ENCODE measurements at places on chromosomes 6 and 20.

GRCh38 chr6:159312206-159312605, 143.0 kb downstream of the FNDC1 start:
- DNase-seq: no peak

- DNase-seq: no peak
Measured at GRCh38 chr6:20238688-20239587, 26.7 kb upstream of the MBOAT1 start.

- DNase-seq: no peak
Measured at GRCh38 chr6:104688283-104688969, 171.3 kb downstream of the HACE1 start.

DNA sequence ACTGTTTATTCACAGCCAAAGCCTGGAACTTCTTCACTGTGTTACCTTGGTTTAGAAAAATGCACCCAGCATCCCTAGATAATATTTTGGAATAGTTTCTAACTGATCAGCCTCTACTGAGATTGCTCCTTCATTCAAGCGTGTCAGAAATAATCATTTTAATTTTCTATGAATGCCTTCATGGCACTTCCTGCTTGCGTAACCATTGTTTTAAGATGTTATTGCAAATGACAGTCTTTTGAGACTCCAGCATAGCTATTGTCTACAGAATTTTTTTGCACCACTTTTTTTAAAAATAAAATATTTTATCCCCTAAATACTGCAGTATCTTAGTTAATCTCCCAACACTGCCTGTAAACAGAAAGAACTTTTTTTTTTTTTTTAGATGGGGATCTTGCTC, 213.1 kb downstream of the PHACTR1 start:
- no peak for DNase-seq

DNA sequence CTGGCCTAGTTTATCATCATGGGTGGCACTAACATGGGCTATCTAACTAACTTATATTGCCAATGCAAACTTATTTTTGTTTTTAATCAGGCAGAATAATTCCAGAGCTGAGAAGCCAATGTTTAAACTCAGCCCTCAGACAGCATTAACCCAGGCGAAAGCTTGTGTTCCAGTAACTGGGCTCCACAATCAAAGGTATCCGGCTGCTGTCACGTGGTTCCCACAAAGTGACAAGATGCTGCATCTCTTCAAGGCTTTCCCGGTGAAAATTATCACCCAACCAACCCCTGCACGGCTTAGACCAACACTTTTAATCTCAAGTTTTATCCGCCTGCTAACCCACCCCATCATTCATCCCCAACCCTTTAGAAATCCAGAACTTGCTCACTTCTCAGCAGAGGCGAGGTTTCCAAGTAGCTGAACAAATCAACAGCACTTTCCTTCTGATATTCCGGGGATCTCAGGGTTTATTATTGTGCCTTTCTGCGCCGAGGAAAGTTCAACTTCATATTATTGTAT, 885 bp downstream of the MTCL3 start:
- DNase-seq: no peak

DNA sequence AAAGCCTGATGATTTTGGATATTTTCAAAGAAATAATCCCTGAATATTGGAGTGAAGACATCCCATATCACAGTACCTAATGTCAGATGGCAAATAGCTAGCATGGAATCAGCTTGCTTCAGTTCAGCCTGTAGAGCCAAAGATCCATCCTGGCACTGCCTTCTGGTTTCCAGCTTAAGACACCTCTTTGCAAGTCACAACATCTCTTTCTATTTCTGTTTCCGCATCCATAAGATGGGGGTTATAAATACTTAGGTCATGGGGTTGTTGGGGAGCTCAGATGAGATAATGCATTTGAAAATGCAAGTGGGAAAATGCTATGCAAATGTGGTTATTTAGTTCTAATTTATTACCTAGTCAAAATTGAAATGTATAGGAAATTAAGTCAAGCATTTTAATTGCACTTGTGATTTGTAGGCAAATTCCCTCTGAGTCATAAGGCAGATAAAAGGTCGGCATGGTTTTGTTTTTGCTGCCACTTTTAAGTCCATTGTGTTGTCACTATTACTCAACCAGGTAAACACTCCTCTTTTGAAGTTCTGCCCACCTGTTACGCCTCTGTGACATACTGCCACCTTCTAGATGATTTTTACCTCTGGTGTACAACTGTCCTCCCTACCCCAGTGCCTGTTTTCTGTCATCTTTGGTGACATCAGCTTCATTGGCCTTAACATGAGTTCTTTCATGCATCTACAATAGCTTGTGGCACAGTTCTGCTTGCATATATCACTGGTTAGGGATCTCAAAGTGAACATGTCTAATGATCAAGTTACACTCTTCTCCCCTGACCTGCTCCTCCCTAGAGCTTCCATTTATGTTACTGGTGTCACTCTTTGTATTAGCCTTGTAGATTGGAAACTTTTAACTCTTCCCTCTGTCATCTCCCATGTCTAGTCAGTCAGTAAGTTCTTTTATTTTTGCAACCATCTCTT, 96.6 kb downstream of the CDKAL1 start:
- DNase-seq: no peak

DNA sequence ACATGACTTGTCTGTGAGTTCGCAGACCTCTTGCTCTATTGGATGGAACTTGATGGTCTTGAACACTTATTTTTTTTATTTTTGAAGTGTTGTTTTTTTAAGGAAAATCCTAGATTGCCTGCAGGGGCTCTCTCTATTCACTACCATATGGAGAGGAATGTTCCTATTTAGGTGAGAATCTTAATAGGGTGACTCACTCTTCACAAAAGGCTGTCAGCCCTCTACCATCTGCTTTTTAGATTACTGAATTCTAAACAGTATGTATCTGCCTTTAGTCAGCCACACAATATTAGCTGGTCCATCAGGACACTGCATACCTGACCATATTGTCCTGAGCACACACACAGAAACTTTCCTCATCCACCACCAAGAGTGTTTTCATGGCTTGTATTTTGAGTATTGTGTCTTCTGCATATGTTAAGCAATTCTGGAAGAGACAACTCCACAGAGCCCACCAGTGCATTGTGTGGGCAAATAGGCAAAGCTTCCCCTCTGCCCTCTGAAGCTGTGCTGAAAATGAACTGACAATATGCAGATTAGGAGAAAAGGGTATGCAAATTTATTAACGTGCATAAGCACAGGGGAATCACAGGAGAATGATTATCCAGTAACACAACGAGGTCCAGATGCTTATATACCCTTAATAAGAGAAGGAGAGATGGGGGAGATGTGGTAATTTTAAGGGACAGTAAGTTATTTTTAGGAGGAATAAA, 6.6 kb upstream of the BTBD9 start:
- no peak for DNase-seq

DNA sequence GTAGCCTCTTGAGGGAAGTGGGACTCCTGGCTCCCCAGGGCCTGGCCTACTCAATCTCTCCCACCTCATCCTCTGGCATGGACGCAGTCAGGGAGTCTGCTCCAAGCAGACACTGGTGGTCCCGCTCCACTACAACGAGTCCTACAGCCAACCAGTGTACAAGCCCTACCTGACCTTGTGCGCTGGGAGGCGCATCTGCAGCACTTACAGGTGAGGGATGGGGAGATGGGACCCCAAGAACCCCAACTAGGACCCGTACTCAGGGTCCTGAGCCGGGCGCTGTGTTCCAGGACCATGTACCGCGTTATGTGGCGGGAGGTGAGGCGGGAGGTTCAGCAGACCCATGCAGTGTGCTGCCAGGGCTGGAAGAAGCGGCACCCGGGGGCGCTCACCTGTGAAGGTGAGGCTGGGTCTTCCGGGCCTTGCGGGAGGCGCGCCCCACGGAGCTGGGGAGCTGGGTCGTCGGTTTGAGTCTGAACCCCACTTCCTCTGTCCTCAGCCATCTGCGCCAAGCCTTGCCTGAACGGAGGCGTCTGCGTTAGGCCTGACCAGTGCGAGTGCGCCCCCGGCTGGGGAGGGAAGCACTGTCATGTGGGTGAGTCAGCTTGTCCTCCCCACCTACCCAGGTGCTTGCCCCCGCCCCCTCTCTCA, 2.1 kb downstream of the EGFL8 start:
- no peak for DNase-seq

DNA sequence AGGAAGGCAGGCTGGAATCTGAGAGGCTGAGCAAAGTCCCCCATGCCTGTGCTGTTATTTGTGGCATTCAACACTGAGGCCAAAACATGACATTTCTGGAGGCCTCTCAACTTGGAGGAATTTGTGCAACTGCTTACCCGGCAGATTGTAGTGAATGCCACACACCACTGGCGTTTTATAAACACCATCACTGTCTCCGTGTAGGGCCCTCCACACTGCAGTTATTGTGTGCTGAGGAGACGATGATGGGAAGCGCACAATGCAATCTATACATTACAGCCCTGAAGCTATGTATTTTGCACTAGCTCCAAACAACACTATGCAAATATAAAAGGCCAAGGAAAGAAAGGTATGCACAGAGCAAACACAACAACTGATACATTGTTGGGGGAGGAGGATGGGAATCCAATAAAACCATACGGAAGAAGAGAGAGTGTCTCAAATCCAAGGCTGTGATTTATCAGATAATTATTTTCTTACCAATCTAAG, 106.5 kb downstream of the SMLR1 start:
- DNase-seq: no peak

- no peak for DNase-seq
Measured at GRCh38 chr6:10964684-10965083, 77.8 kb downstream of the SYCP2L start.

DNA sequence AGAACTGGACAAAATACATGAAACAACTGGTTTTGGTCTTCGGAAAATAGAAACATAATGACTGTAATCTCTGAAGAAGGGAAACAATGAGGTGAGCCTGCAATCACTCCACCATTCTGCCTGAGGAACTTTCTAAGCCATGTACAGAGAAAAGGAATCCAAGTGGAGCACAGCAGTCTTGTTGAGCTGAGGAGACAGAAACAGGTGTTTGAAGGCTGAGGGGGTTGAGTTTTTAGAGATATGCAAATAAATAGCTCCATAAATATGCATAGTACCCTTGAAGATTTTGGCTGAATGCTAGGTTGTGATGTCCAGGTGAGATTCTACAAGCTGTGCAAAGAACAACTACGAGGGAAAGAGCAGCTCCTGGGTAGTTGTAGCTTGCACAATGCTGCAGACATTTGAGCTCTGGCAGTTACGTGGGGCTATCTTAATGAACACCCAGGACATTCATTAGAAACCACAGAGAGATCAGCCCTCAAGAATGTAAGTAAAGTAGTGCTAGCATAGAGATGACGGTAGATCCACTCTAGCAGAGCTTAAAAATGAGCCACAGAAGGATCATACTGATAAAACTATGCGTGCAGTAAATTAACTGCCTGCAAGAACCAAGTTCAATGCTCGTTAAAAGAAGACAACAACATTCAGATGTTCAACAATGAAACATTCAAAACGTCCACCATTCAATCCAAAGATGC, 24.3 kb downstream of the TUBB2B start:
- DNase-seq: no peak

- no peak for DNase-seq
Measured at GRCh38 chr6:81787313-81788068, 35.0 kb upstream of the TENT5A start.

- DNase-seq: peak; percentile 71
Measured at GRCh38 chr20:18665135-18665534, 77.3 kb downstream of the DTD1 start.

DNA sequence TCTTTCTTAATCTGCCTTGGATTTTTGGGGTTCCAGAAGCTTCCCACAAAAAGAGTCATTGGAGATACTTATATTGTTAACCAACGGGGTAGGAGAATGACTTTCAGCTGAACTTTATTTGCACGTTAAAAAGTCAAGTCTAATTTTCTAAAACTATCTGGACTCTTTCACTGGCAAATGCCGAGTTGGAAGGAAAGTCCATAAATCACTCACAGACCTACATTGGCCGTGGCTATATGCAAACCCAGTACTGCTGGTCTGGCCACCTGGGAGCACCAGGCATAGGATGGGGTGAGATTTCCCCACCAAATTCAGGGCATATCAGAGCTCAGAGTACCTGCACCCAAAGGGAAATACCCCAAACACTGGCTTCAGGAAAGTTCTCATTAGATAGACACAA, 71.3 kb upstream of the SALL4 start:
- DNase-seq: no peak

GRCh38 chr20:19760371-19760721, 2.3 kb downstream of the RIN2 start:
- no peak for DNase-seq

GRCh38 chr6:11976489-11976888, 35.6 kb upstream of the HIVEP1 start:
- DNase-seq: no peak

DNA sequence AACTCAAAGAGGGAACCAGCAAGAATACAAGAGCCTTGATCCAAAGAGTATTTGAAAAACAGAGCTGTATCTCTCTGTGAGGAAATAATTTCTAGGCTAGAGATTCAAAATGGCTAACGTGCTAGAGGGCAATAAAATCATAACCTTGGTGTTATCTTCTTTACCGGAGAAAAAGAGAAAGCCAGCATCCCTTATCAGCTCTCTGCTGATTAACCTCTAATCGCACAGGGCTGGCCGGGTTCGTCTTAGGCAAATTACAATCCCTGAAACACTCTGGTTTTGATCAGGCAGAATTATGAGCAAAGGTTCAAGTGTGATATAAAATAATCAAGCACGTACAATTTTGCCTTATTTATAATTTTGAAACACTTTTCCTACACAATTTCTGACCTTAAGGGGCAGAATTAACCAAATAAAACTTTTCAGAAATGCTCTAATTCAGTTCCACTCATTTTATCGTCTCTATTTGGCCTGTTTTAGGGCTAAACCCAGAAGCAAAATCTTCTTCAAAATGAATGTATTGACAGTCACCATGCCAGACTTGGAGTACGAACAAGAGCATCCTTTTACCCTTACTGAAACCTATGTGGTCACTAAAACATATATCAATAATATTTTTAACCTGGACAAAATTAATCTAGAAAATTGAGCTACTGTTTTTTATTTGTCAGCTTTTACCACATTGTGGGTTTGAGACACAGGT, 13.7 kb downstream of the PSMB9 start:
- DNase-seq: no peak

DNA sequence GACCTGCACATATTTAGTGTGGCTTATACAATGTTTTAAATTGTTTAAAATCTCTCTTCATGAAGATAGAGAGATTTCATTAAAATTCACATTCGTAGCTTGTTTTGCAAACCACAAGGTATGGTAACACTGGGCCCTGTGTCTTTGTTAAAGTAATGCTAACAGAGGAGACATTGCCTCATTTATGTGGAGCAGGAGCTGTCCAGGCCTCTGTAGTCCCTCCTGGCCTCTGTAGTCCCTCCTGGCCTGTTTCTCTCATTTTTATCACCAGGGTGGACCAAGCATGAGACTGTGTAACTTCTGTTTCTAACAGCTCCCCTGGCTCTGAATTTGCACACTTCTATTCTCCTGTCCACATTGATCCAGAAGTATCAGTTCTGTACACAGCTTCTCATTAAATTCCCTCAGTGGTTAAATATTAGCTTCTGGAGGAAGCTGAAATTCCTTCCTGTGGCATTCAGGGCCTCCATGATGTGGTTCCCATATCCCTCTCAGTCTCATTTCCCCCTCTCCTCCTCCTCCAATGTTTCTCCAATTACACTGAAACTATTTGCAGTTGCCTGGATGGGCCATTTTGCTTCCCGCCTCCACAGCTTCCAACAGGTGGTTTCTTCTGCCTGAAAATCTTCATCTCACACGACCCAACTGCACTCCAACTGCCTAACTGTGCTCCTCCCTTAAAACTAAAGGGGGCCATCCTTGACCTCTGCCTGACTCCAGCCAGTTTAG, 340.4 kb downstream of the SYNE1 start:
- DNase-seq: no peak

Data from lower leg skin (tissue), 4 donors.